IPS DF 19.7 (cell line): ENCODE measurements at places on chromosomes 1 and 21.

DNA sequence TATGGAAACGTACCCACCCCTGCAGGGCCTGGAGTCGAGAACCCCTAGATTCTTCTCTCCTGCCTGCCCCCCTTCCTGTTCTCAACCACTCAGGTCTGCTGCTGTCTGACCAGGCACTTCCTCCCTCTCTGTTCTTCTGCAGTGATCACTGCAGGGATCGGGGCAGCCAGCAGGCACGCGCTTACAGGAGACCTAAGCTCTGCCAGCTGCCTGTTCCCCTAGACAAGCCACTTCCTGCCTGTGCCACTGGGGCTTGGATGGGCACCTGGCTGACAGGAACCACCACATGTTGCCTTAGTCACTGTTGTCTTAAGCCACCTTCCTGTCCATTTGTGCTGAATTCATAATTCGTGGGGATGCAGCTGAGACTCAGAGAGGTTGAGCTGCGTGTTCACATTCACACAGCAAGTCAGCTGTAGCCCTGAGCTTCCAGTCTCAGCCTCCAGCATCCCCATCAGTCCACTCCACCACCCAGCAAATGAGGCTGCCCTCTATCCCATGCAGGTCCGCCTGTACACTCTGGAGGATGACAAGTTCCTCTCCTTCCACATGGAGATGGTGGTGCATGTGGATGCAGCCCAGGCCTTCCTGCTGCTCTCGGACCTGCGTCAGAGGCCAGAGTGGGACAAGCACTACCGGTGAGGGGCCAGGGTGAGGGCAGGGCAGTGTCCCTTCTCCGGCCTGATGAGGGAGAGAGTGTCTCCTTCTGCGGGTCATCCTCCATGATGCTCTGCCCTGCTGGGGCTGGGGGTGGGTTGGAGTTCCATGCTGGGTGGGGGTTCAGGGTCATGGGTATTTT lies 18.6 kb downstream of the FAM151A start:
- DNase-seq: no peak

GRCh38 chr1:247295746-247296145 lies 35.9 kb downstream of the ZNF496 start:
- no peak for DNase-seq

- DNase-seq: no peak
These were observed 159.8 kb downstream of the HS2ST1 start for GRCh38 chr1:87074001-87074795.

DNA sequence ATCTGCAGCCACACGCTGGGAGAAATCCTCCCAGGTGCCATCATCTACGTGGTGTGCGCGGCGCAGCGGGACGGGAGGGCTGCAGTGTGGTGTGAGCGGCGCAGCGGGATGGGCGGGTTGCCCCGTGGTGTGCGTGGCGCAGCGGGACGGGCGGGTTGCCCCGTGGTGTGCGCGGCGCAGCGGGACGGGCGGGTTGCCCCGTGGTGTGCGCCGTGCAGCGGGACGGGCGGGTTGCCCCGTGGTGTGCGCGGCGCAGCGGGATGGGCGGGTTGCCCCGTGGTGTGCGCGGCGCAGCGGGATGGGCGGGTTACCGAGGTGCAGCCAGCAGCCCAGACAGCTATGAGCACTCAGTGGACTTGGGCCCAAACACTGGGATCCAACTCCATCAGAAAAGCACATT lies 4.7 kb downstream of the WRAP73 start:
- no peak for DNase-seq

- DNase-seq: no peak
These were observed 68.5 kb upstream of the CACYBP start for GRCh38 chr1:174931214-174931613.

DNA sequence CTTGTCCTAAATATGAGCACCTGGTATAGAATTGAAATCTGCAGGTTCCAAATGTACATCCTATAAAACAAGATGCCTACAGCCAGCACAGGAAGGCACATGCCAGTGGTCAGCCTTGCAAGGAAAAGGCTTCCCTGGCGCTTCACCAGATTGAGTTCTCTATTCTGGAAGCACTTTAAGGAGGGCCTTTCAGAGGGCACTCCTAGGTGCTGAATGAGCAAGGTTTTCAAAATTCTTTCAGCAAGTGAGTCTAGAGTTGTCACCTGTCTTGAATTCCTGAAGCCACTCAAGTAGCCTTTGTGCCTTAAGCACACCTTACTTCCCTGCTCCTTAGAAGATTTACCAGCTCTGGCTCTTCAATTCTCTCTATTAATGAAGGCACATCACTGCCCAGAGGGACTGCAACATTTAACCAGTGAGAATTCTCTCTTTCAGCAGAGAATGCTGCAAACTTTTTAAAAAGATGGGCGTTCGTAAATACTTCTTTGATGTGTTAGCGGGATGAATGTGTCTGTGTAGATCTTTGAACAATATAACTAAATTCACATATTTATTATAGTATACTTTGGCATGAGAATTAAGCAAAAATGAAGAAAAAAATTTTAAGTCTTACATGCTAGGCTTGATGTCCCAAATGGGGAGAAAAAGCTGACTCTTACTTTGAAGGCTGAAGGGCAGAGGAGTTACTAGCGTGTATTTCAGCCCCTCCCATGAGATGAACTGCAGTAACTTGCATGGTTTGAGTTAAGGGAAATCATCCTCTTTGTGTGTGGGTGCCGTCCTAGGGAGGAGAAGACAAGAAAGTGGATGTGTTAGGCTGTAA lies 162.0 kb downstream of the NTPCR start:
- DNase-seq: no peak

DNA sequence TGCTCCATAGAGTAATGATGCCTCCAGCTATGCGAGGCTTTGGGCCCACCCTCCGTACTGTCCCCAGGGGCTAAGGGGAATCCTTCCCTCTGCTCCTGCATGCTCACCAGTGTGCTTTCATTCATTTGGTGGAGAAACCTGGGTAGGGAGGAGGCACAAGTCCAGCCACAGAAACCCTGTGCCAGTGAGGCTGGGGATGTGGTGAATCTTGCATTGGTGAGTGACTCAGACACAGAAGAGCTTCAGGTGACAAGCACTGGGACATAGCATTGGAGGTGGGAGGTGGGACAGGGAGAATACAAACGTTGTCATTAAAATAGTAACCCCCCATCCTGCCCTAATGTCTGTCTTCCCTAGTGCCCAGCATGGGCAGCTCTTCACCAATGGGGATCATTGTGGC lies 5.2 kb downstream of the FCGR2A start:
- DNase-seq: no peak

GRCh38 chr1:53754484-53755312 lies 15.7 kb upstream of the GLIS1 start:
- DNase-seq: peak; percentile 47
